OCI-M1 (cell line): ENCODE measurements at places on chromosomes 7 and 10.
A peak's percentile ranks its signal among the peaks of the same experiment; 100 is the strongest.

DNA sequence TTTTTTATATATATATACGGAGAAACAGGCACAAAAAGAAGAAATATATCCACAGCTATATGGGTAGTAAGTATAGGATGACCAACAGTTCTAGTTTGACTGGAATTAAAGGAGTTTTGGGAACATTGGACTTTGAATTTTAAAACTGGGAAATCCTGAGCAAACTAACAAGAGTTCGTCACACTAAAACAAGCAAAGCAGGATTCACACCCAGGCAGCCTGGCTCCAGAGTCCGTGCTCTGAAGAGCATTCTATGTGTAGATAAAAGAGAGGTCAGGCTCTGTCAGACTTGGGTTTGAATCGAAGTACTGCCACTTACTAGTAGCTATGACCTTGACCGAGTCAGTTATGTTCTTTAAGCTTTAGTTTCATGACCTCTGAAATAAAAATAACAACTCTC is 191.0 kb downstream of the DNAH11 start:
- no peak for DNase-seq

GRCh38 chr7:56105508-56105907 is 768 bp downstream of the CHCHD2 start:
- peak; percentile 20 for DNase-seq

DNA sequence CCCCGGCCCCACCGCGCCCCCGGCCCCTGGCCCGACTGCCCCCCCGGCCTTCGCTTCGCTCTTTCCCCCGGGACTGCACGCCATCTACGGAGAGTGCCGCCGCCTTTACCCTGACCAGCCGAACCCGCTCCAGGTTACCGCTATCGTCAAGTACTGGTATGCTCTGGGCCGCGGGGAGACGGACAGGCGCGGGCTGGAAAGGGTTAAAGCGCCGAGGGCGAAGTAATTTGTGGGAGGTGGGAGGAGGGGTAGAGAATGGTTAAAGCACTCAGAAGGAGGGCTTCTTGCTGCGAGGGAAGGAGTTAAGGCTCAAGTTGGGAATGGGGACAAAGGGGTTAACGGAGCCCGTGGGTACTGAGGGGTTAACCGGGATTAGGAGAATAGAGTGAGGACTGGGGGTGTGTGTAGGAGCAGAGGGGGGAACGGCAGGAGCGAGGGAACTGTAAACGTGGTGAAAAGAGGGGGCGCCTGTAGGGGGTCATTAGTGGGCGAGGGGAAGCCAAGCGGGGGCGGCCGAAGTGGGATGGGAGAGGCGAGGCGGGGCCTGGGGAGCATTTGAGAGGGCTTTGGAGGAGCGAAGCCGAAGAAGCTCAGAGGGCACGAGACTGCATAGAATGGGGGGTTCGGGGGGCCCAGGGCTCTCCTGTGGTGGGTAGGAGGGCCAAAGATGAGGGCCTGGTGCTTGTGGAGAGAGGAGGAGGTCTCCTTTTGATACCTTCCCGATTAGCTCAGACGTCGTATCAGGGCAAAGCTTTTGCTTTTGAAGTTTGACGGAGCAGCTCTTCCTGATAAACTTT is 605 bp downstream of the SUFU start:
- DNase-seq: peak; percentile 76

GRCh38 chr7:79702116-79702515 is 248.6 kb upstream of the MAGI2 start:
- no peak for DNase-seq

DNA sequence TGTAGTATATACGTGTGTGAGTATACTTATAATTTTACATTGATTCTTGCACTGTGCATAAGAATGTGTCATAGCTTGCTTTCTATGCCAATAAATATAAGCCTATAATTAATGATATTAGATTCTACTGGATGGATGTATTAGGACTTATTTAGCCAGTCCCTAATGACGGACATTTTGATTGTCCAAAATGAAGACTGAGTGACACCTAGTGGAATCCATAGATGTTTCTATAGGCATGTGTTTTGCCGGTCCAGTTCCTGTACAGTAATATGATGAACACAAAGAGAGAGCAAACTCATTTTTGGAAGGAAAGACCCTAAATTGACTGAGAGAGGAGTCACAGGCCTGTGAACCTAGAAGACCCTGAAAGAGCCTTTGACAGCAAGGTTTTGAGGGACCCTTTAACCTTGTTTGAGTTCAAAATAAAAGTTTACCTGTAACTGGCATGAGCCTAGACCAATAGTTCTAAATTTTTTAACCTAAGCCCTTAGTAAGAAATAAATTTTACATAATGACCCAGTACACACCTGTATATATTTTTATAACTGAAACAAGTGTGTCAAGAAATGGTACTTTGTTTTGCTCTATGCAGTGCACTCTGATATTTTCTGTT is 42.4 kb upstream of the AGBL3 start:
- DNase-seq: peak; percentile 29

GRCh38 chr10:95729323-95730055 is 26.5 kb upstream of the ENTPD1 start:
- DNase-seq: peak; percentile 57

DNA sequence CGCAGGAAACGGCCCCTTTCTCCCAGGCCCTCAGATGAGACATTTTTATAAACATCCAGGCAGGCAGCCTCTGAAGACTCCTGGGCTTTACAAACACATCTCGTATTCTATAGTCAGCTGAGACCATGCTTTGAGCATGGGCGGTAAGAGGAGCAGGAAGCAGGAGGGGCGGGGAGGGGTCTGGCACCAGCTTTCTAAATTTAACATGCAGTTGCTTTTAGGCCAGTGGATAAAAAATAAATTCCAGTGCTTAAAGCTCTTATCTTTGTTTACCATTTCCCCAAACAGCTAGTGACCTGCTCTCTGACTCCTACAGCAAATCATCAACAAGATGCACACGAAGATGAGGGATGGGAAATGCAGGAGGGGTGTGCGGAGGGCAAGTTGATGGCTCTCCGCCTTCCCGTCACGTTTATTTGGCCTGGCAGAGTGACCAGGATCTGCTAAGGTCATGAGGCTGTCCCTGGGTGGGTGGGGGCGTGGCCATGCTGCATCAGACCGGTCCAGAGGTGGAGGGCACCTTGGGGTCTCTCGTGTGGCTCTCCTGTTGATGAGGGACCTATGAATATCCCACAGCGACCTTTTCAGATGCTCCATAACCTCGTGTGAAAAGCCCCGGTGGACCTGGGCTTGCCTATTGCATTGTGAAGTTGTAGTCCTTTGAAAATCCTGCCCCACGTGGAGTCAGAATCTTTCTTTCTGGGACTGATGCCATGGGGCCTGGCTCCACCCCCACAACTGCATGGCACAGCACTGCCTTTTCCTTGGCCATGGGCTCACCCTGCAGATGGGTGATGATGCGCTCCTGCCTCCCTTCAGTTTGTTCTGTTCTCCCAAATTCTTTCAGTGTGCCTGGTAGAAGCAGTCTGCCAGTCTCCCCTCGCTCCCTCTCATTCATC is 67.5 kb downstream of the PARP12 start:
- DNase-seq: no peak
